Anterior cingulate cortex (tissue), 58 donors: ENCODE measurements at places on chromosomes 6 and 20.

DNA sequence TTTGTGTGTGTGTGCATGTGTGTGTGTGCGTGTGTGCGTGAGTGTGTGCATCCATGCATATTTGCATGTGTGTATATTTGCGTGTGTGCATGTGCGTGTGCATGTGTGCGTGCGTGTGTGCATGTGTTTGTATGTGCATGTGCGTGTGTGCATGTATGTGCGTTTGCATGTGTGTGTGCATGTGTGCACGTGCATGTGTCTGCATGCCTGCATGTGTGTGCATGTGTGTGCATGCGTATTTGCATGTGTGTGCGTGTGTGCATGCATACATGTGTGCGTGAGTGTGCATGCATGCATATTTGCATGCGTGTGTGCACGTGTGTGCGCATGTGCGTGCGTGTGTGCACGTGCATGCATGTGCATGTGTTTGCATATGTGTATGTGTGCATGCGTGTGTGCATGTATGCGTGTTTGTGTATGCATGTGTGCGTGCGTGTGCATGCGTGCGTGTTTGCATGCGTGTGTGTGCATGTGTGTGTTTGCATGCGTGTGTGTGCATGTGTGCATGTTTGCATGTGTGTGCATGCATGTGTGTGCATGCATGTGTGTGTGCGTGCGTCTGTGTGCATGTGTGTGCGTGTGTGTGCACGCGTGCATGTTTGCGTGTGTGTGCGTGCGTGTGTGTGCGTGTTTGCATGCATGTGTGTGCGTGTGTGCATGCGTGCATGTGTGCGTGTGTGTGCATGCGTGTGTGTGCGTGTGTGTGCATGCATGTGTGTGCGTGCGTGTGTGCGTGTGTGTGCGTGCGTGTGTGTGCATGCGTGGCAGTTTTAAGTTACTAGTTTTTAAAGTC, 57.7 kb upstream of the SMOC2 start:
- no peak for DNase-seq

GRCh38 chr20:2145376-2145775, 43.7 kb downstream of the STK35 start:
- no peak for DNase-seq

DNA sequence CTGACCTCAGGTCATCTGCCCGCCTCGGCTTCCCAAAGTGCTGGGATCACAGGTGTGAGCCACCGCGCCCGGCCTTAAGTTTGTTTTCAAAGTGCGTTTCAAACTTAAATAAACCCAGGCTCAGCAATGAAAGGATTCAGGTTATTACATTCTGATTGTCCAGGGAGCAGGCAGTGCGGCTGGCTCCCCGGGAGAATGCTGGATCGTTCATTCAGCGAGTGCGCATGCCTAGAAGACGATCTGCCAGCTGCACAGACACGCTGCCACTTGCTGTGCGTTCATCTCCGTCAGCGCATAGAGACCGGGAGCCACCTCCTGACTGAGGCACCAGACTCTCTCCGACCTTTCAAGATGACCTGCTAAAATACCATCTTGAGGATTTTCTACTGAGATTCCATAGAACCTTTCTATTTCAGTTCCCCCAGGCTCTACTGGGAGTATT, 163.9 kb upstream of the ZNF217 start:
- DNase-seq, result peak; percentile 60

GRCh38 chr20:22827916-22828315, 207.2 kb upstream of the SSTR4 start:
- DNase-seq, result no peak

DNA sequence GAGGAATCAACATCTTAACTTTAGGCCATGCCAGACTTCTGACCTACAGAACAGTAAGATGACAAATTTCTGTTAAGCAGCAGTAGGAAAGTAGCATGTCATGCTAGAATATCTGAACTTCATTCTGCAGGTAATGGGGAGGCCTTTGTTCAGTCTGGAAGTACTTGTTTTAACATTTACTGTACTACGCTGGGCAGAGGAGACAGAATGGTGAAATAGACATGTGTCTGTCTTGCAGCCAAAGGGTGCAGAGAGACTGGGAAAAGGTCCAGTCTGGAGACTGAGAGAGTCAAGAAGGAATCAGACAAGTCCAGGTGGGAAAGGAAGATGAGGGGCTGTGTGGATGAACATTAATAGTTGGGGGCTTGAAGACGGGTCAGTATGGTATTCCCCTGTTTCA, 17.5 kb upstream of the ZBTB2 start:
- DNase-seq, result no peak

GRCh38 chr6:140494321-140495108, 1120.1 kb upstream of the CITED2 start:
- DNase-seq, result no peak

- no peak for DNase-seq
These were observed 768.8 kb upstream of the SLC35B3 start for GRCh38 chr6:9204171-9204570.

DNA sequence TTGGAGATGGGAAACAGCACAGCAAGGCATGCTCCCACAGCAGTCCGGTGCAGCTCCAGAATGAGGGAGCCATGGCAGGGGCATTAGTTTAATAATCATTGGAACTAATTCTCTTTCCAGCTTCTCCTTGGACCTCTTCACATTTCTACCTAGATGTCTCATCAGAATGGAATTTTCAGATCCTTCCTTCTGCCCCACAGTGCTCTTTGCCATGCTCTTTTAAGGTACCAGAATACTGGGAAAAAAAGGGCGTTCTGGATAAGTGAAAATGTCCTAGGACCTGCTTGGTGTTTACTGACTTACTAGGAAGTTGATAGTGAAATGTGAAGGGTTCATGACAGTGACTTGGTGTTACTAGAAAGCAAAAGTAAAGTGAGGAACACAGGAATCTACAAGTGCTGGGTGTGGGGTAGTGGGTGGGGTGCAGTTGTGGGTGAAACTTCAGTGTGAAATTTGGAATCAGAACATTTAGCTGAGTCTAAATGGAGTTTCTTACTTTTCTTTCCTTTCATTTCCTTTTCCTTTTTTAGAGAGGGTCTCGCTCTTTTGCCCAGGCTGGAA, 207.1 kb downstream of the ARID1B start:
- DNase-seq, result no peak

- DNase-seq, result no peak
These were observed 128.6 kb upstream of the PLCB4 start for GRCh38 chr20:8940326-8940725.

DNA sequence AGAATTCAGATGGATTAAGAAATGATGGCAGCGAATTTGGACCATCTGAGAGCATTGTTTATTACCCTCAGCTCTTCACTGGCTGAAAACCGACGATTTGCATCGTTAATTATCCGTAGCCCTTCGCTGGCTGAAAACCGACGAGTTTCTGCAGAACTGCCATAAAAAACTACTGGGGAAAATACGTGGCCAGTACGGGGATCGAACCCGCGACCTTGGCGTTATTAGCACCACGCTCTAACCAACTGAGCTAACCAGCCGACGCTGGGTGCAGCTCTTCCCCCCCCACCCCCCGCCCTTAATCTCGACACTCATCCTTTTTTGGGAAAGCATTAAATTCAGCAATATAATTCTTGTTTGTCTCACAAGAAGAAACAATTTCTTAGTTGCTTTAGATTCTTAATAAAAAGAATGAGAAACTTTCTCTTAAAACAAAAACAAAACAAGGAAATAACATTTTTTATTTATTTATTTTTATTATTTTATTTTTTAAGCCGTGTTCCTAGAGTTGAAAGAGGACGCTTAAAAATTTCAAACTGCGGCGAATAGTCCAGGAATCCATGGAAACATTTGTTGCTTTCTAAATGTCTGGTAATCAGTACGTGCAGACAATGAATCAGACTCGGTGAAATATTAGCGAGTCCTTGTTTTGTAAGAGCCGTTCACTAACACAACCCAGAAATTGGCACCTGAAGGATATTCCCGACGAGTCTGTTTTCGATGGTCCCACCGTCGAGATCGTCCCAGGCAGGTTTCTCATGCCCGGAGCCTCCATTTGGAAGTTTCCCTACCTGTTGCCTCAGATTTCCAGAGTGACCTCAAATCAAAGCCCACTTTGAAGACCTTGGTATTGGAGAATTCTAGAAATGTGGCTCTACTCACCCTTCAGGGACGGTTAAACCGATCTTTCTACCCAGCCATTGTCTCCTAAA, 27.8 kb downstream of the PRSS16 start:
- DNase-seq, result no peak

- DNase-seq, result no peak
These were observed 238.5 kb upstream of the HS3ST5 start for GRCh38 chr6:114581293-114581692.

- DNase-seq, result no peak
These were observed 53.0 kb downstream of the HLA-A start for GRCh38 chr6:29995340-29995777.

- DNase-seq, result no peak
These were observed 144.3 kb upstream of the ZNF184 start for GRCh38 chr6:27617046-27617687.

- no peak for DNase-seq
These were observed 64.9 kb downstream of the CPNE5 start for GRCh38 chr6:36774331-36774730.

GRCh38 chr6:82875573-82876185, 190.0 kb downstream of the UBE3D start:
- DNase-seq, result no peak

DNA sequence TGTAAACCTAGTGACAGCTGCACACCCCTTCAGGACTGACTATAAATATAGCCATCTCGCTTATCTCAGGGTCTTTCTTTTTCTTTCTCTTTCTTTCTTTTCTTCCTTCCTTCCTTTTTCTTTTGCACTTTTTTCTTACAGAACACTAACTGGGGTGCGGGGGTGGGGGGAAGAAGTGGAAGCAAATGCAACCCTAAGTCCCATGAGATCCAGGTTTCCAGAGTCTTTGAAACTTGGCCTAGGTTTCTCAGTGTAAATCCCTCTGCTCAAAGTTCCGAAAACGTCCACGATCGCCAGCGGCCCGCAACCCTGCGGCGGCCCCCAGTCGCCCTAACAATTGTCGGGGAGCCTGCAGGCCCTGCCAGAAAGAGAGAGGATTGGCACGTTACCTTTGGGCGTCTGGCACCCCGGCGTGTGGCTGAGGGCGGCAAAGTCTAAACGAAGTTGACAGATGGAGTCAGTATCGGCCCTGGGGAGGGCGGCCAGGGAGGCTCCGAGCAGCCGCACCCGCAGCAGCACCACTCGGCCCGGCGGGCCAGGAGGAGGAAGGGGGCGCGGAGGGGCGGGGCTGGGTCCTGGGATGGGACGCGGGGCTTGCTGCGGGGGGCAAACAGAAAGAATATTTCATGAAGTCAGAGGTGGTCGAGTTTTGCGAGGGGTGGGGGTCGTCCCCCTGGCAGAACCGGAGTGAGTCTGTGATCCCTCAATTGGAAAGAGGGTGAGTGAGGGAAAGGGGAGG, 577 bp upstream of the FOXF2 start:
- DNase-seq, result no peak

DNA sequence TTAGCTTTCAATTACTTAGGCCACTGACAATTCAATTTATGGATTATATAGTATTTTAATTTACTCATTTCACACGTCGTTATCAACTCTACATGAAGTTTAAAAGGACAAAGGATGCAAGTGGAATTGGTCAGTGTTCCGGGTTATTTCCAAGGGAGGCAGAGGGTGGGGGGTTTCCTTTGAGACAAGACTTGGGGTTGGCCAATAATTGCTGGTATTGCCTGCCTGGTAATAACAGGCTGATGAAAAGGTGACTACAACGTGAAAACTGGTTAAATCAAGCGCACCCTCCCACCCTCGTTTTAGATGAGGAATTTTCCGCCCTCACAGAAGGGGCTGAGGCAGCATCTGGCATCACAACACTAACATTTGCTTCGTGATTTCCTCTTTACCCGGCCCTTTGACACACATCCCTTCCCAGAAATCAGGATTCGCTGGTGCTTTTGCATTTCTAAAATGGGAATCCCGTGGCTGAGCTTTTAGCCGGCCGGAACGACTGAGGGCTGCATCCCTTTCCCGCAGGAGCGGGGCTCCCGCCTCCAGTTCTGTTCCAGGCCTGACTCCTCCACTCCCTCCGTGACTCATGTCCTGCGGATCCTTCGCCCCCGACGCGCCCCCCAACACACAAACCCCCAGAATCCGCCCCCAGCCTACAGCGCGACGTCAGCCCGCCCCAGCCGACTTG, 999 bp upstream of the PIM1 start:
- DNase-seq, result no peak

- DNase-seq, result no peak
These were observed 3.9 kb upstream of the ZBP1 start for GRCh38 chr20:57624124-57624523.

DNA sequence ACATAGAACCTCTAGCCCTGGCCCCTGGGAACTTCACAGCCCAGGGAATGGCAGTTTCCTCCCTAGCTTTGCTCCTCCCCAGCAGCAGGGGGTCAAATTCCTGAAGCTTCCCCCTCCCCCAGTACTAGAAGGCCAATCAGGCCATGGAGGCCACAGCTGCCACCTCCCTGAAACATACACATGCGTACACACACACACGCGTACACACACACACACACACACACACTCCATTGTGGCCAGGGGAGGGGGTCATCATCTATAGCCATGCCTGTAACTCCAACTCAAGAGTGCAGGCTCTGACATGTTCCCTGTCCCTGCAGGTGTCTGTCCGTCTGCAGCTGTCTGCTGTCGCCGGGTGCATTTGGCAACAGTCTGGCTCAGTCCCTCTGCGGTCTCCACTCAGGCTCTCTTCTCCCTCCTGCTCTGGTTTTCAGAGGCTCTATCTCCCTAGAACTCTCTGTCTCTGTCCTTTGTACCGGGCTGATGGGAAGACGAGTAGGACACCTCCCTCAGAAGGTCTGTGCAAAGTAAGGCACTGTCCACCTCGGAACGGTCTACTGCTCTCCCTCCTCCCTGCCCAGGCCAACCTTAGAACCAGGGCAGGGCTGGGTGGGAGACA, 1.4 kb downstream of the LRFN2 start:
- no peak for DNase-seq

DNA sequence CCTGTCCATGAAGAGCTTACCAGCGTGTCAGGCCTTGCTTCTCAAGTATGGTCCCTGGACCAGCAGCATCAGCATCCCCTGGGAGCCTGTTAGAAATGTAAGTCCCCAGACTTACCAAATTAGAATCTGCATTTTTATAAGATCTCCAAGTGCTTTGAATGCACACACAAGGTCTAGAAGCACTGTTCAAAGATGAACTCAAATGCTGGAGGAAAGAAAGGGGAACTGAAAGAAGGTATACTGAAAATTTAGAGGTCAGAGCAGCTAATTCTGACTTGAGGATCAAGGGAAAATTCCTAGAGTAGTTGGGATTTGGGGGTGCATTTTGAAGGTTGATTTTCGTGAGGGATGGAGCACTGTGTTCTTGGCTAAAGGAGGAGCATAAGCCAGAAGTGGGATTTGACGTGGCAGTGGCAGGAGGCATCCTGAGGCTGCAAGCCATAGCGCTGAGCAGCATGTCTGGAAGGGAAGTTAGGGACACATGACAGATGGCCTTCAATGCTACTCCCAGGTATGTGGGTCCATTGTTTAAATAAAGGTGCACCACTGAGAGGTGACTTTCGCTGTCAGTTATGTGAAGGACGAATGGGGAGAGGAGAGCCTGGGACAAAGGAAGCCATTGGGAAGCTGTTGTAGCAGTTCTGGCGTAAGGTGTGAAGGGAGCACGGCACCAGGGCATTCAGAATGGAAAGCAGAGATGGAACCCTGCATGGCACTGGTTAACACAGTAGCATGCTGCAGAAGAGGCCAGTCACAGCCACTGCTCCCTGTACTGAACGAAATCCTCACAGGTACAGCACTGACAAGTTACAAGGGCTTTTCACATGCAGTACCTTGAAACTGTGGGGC, 36.2 kb downstream of the ARMC2 start:
- no peak for DNase-seq
